ENCODE measurements at places on chromosomes 4 and X.

- DNase-seq = no peak
These were observed 19.7 kb downstream of the FBXW7 start for GRCh38 chr4:152516156-152516555.

GRCh38 chrX:104712515-104712914 lies 146.5 kb downstream of the IL1RAPL2 start:
- no peak for DNase-seq

GRCh38 chrX:153547195-153547594 lies 29.8 kb downstream of the ATP2B3 start:
- no peak for DNase-seq

- DNase-seq = no peak
These were observed 394.3 kb upstream of the SLIT2 start for GRCh38 chr4:19857380-19857779.

DNA sequence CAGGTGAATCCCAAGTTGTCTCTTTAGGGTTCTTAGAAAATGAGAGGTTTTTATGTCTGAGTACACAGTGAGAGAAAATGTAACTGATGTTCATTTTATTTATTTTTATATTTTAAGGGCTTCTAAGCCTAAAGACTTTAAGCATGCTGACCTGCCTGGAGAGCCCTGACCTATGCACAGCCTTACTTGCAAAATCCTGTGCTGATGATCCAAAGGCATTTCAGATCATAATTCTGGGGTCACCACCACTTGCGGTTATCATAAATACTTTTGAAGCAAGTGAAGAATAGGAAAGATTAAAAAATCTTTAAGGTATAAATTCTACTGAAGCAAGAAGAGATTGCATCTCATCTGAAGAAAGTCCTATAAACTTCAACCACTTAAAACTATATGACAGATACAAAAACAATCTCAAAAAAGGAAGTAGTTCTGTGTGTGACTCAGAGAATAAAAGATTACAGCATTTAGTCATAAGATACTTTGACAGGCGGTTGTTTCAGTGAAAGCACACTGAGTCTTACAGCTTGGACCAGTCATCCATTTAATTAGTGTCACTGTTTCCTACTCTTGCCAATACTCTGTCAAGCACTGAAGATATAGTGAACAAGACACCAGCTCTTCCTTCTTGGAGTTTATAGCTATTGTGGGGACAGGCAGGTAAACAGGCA lies 245.2 kb upstream of the DIPK2B start:
- no peak for DNase-seq

GRCh38 chr4:185203486-185204237 lies at the start of gene CFAP97:
Gene CFAP97 (minus strand): TSS chr4:185204000. CDS start chr4:185191196, 12,804 bp downstream.
- peak; percentile 61 for DNase-seq

GRCh38 chr4:48017108-48017571 lies 568 bp downstream of the NIPAL1 start:
- DNase-seq = no peak

DNA sequence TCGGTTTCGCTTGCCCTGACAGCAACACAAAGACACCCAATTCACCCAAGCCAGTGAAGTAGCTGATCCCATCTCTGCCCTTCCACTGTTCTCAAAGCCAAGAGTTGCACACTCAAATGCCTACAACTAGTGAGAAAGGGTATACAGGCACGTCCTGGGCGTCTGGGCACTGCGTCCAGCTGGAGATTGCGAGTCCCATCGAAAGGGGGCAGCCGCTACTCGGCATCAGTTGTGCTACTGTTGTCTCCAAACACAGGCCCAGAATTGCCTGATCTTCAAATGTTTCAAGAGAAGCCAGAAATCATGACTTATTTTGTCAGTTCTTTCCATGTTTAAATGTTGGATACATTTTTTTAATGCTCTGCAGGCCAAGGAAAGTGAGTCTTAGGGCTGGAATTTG lies 487.8 kb downstream of the BCOR start:
- DNase-seq = no peak

- no peak for DNase-seq
These were observed 13.8 kb downstream of the MPP1 start for GRCh38 chrX:154791467-154791866.

DNA sequence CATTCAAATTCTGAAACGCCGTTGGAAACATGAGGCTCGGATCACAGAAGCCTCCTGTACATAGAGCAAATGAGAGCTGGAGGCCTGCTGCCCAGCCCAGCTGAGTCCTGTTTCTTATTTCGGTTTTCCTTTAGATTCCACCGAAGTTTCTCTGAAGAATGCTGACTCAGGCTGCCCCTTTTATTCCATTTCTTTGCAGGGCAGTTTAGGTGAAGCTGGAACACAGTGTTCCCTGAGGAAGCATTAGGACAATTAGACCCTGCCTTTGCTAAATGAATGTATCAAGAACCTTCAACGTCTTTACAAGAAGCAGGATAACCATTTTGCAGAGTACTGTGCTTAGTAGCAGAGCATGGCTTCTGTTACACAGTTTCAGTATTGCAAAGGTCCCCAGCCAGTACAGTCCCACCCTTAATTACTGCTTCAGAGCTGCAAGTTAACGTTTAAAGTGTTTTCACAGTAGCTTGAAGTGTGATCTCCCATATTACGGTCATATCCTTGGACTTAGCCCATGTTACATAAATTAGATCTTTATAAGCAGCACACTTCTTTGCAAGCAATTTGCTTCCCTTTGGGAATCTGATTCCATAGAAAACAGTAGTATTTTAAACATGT lies 117.0 kb downstream of the TBL1X start:
- DNase-seq = no peak

DNA sequence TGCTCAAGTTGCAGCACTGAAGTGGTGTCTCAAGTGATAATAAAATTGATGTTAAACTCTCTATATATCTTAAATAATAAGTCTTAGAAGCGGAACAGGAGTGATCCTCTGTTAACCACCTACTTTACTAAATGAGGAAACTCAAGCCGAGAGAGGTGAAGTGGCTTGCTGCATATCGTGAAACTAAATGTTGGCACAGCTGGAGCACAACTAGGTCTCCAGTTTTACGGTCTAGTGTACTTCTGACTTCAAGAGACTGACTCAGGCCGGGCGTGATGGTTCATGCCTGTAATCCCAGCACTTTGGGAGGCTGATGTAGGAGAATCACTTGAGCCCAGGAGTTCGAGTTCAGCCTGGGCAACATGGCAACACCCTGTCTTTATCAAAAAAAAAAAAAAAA lies 35.5 kb upstream of the PLS3 start:
- no peak for DNase-seq

DNA sequence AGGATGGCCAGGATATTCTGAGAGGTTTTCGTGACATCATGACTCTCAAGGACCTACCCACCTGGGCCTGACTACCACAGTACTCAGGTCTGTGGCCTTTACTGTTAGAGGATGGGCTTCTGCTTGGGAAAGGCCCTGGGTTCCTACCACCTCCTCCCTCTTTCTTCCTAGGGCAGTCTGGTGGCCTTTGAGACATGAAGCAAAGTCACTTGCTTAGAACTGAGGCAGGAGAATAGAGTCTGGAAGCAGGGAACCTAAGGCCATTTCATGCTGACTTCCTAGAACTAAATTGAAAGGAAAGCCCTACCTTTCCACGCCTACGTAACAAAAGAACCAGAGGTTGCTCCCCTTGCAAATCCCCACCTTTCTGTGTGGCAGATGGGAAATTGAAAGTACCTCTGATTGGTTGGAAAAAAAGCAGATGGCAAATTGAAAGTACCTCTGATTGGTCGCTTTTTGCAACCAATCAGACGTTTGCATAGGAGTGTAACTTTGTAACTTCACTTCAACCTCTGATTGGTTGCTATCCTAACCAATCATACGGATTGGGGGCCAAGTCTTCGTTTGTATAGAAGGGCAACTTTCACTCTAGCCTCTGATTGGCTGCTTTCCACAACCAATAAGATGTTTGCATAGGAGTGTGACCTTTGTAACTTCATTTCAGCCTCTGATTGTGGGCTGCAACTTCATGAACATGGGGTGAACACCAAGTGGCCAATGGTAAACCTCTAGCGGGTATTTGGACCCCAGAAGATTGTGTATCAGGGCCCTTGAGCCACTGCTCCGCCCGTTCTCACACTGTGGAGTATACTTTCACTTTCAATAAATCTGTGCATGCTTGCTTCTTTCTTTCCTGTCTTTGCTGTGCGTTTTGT lies 9.9 kb upstream of the AKAP14 start:
- no peak for DNase-seq

GRCh38 chr4:139740531-139741041 lies 75.0 kb downstream of the MGST2 start:
- DNase-seq = peak; percentile 78

- no peak for DNase-seq
These were observed 102.5 kb upstream of the NDST4 start for GRCh38 chr4:115215935-115216334.

GRCh38 chr4:177201614-177202013 lies 108.1 kb upstream of the NEIL3 start:
- DNase-seq = no peak

DNA sequence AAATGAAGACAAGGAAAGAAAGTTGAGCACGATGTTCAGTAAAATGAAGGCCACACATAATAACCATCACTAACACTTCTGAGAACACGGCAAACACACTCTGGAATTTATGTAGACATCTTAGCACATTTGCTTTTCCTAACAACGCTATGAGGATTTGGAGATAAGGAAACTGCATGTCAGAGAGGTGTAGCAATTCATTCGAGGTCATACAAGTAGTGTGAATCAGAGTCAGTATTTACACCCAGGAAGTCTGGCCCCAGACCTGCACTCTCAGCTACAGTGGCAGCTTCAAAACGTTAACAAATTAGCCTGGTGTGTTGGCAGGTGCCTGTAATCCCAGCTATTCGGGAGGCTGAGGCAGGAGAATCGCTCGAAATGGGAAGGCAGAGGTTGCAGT lies 253.4 kb downstream of the PDGFC start:
- no peak for DNase-seq
